ENCODE measurements at places on chromosomes 4 and X.

GRCh38 chr4:242121-242848, 63.0 kb downstream of the ZNF732 start:
- DNase-seq, result peak; percentile 36

- no peak for DNase-seq
Measured at GRCh38 chr4:172707622-172708021, 461.0 kb upstream of the GALNT7 start.

- no peak for DNase-seq
Measured at GRCh38 chrX:70117738-70118137, 15.5 kb upstream of the IGBP1 start.

- no peak for DNase-seq
Measured at GRCh38 chr4:114694770-114695169, 96.2 kb downstream of the UGT8 start.

DNA sequence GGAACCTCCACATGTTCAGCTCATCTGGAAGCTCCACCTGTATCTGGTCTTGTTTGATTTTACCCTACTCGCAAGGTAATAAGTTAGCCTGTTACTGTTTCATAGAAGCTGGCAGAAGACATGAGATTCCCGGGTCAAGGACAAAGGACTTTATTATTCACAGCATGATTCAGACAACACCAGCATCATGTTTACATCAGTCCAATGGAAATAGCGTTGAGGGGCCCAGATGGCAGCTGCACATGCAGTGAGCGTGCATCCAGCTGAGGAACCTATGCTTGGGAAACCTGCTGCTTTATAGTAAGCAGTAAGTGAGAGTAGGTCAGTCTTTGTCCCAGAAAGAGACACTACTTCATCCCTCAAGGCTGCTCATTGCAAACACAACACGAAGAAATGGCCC, 19.8 kb downstream of the TSPAN5 start:
- no peak for DNase-seq

DNA sequence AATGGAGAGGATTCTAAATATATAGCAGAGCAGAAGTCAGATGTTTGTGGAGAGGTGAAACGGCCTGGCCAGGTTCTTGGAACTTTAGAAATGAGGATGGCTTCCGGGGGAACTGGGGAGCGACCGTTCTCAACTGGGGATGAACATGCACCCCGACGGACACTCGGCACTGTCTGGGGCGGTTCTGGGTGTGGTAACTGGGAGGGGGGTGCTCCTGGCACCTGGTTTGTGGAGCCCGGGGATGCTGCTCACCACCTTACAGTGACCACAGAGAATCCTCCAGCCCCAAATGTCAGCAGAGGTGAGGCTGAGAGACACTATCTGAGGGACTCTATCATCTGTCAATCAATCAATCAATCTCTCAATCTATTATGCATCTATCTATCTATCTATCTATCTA, 69.0 kb upstream of the PPP2R3B start:
- no peak for DNase-seq

- no peak for DNase-seq
Measured at GRCh38 chrX:85907316-85907715, 140.0 kb downstream of the CHM start.
